ENCODE measurements at places on chromosomes 7 and 10.

GRCh38 chr10:500876-501275 lies 188.6 kb downstream of the DIP2C start:
- no peak for DNase-seq

DNA sequence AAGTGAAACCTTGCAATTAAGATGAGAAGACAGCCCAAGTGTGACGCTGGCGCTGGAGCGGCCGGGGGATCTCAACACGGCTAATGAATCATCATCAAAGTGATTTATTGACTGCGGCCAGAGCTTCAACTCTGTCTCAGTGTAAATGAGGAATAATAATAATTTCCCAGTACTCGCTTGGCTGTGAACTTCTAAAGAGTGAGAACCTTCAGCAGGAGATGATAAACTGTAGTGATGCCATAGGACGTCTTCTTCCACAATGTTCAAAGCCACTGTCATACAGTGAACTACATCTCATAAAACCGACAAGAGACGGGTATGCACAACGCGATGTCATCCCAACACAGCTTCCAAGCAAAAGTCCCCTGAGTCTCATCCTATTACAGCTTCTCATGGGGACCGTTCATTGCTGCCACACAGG lies 123.6 kb upstream of the NOBOX start:
- no peak for DNase-seq

- DNase-seq, result no peak
These were observed 15.3 kb downstream of the GHRHR start for GRCh38 chr7:30979027-30979426.

- no peak for DNase-seq
These were observed 21.9 kb upstream of the CREB3L2 start for GRCh38 chr7:138023618-138024342.

- peak; percentile 95 for DNase-seq
These were observed at the start of gene HSPA12A for GRCh38 chr10:116742367-116743265. TSS of gene HSPA12A (minus strand) at chr10:116742566. CDS start at chr10:116742469, 97 bp downstream.

DNA sequence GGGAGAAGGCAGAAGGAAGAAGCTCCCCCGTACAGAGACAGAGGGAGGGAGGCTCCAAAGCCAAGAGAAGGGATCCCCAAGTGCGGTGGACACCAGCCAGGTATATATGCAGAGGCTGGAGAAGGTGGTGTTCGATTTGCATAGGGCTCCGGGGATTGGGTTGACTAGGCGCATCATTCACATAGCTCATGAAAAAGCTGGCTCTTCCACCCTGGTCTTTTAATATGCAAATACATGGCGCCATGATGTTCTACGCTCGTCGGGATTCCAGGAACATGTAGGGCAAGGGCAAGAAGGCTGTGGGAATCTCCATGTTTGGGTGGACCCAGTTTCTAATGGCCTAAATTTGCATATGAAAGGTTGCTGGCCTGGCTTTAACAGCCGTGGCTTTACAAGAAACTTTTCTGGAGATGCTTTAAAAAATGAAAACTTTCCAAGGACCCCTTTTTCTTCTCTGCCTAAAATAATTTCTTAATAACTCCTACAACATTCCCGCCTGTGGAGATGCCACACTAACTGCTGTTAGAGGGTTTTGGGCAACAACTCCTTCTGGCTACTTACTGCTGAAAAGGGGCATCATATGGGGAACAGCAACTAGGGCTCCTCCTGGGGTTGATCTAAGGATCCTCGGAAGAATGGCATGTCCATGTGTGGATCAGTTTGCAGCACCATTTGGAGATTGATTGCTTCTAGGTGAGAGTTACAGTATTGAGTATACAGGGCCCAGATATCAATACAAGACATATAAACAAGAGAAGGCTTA lies 28.3 kb downstream of the C1GALT1 start:
- no peak for DNase-seq

Data from AG08396 (cell line).